ENCODE measurements at places on chromosomes 11 and 22. TPM values are rescaled to one million over a fixed set of nuclear protein-coding genes. Genes with fewer than 3 reads are reported as not detected.

The RFPL1 gene
- polyA plus RNA-seq = not detected

GRCh38 chr22:20741634-20742581 is 32.0 kb upstream of the SERPIND1 start:
- no peak for DNase-seq

DNA sequence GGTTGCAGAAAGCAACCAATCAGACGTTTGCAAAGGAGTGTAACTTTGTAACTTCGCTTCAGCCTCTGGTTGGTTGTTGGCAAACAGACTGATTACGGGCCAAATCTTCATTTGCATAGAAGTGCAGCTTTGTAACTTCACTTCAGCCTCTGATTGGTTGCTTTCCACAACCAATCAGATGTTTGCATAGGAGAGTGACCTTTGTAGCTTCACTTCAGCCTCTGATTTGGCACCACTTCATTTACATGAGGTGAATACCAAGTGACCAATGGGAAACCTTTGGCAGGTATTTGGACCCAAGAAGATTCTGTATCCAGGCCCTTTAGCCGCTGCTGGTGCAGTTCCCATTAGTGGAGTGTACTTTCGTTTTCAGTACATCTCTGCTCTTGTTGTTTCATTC is 16.0 kb downstream of the USP47 start:
- DNase-seq = no peak

DNA sequence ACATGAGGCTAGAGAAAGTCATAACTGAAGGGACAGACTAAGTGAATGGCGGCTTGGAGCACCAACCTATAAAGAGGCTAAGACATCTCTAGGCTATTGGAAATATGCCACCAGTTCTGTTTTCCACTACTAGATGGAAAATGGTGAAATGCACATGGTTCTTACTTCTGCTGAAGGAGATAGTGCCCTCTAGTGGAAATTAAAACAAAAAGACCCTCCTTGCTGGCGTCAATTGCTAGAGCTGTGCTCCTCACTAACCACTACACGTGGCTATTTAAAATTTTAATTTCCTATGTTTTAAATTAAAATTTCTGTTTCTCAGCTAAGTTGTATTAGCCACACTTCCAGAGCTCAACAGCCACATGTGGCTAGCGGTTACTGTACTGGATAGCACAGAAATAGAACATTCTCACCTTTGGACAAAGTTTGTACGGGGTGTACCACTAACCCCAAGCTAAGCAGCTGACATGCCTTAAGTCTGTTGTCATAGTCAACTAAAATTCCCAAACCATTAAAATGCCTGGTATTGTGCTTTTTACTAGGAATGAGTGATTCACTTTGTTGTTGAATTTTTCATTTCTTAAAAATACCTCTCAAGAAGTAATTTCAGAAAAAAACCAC is 34.1 kb upstream of the CALCA start:
- no peak for DNase-seq

Data from BJ (cell line).